ENCODE measurements at places on chromosomes 1 and 21.

GRCh38 chr1:77026135-77026534, 158.9 kb downstream of the ST6GALNAC5 start:
- DNase-seq = no peak

- peak; percentile 47 for DNase-seq
Measured at GRCh38 chr1:223401873-223402789, 8.9 kb downstream of the CCDC185 start.

DNA sequence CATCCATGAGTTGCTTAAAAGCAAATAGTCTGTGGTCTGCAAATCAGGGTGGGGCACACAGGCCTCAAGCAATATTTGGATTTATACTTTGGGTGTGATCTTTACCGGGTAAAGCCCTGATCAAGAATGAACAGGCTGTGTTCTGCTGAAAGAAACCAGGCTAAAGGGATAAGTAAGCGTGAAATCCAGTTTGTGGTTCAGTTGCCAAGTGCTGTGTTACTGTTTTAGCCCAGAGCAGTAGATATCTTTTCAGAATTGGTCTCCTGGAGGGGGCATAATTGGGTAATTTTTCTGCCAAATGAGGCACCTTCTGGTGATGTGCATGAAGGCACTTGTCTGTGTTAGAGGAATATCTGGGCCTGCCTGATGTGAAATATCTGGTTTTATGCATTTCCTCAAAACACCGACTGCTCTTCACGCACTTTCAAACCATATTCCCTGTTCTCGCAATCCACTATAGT, 21.4 kb downstream of the AIM2 start:
- no peak for DNase-seq

GRCh38 chr1:150106341-150106740, 38.8 kb downstream of the VPS45 start:
- no peak for DNase-seq

DNA sequence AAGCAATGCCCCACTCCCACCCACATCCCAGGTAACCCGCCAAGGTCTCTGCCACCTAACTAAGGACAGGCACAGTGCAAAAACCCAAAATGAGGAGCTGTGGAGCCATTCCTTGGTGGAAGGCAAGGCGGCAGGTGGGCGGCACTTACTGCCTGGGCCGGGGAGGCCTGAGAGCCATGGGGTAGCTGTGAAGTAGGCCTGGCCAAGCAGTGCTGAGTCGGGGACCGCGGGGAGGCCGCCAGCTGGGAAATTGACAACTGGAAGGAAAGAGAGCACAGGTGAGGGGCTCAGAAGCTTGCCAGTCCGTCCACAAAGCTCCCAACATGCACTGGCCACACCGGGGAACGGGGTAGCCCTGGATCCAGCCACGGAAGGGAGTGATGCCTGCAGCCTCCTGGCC, 85.3 kb downstream of the NPHP4 start:
- no peak for DNase-seq

DNA sequence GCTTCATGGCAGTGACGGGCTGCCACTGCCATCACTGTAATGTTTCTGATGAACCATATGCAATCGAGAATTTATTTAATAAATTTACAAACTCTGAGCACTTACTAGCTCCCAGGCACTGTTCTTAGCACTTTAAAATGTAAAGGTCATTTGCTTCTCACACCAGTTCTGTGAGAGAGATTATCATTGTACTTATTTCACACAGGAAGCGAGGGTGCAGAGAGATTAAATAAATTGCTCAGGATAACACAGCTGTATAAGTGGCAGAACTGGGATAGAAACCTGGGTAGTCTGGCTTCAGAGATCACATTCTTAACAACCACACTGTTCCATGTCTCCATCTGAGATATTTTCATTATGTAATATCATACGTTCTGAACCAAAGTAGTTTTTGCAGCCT, 119.9 kb downstream of the MAST2 start:
- no peak for DNase-seq

DNA sequence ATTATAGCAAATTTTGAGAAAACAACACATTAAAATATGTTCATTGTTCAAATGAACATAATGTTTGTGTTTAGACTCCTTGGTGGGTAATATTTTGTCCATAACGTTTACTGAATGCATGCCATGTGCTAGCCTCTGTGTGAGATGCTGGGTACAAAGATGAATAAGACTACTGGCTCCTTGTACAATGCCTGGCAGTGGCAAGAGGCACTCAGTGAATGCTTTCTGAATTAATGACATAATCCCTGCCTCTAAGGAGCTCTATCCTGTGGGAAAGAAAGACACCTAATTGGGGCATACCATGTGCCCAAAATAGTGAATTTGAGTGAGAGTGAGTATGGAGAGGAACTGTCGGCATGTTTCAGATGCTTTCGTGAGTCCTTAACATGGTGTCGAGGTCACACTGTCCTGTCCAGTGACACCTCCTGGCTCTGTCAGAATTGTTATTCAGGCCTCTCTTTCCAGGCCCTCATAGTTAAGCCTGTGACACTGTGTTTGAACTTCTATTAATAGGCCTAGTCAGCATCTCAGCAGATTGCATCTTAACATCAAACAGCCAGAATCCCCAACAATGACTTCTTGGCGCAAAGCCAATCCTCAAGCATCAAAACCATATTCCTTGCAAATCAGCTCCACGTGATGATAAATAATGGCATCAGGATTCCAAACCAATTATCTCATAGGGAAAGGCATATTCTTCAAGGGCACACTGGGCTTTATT, 32.8 kb upstream of the S1PR1 start:
- no peak for DNase-seq

Measured in ACHN (cell line).